ENCODE measurements at places on chromosomes 3 and 15.

DNA sequence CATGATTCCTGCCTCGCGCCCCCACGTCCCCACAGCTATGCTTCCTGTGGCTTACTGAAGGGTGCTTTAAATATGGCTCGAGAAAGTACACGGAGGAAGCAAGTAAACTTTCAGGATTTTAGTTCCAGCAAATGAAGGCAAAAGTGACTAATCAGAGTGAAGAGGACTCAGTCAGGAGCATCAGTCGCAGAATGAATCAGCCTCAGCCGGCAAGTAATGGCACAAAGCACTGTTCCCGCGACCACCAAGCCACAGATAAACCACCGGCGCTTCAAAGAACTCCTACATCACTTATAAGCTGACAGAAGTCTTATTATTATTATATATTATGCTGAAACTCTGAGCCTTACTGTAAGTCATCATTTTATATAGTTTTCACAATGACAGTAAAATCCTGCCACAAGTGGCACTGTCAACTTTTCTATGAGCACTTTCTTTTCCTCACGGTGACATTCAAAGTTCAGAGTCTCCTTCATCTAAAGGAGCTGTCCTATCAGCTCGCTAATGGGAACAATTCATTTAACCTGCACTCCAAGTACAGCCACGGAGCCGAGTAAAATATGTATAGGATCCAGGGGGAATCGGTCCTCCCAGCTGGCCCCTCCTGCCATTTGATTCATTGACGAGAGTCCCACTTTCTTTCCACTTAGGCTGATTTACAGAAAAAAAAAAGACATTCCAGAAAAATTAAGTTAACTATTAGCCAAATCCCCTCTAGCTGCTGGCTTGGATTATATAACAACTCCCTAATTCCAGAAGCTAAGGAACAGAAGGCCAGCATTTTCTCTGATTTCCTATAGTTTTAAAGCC lies 217.0 kb upstream of the ICE2 start:
- no peak for DNase-seq

DNA sequence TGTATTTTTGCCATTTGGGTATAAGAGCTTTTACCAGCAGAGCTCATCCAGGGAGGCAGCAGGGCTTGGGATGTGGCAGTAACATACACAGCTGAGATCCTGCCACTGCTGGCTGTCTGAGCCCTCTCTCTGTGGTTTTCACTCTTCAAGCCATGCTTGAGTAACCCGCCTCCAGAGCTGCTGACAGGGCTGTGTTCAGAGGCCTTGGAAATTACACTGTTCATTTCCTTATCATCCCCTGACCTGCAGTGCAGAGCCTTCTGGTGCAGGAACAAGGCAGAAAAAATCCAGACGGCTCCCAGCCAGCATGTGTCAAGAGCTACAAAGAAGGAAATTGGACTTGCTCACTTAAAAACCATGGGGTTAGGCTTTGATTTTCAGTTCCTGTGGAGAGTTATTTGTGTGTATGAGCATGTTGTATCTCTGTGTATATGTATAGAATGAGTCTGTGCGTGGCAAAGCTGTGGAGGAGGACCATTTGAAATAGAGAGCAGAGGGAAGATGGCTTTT lies 47.0 kb downstream of the ZNF609 start:
- DNase-seq: no peak

DNA sequence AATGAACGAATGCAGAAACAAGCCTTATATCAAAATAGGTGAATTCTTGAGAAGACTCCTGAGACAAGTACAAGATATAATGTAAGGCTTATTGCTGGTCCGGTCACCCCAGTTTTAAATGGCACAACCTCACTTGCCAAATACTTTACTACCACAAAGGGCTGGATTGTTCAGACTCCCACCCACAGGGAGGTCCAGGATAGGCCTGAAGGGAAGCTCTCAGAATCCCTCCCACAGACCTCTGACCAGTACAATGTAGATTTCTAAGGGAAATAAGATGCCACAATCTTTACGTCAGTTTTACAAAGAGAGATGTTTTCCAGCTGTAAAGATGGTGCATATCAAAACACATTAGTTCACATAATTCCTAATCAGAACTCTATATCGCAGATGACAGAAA lies 577.7 kb upstream of the ADAMTS9 start:
- DNase-seq: no peak

GRCh38 chr3:42801784-42802183 lies 2.5 kb downstream of the HIGD1A start:
- no peak for DNase-seq

DNA sequence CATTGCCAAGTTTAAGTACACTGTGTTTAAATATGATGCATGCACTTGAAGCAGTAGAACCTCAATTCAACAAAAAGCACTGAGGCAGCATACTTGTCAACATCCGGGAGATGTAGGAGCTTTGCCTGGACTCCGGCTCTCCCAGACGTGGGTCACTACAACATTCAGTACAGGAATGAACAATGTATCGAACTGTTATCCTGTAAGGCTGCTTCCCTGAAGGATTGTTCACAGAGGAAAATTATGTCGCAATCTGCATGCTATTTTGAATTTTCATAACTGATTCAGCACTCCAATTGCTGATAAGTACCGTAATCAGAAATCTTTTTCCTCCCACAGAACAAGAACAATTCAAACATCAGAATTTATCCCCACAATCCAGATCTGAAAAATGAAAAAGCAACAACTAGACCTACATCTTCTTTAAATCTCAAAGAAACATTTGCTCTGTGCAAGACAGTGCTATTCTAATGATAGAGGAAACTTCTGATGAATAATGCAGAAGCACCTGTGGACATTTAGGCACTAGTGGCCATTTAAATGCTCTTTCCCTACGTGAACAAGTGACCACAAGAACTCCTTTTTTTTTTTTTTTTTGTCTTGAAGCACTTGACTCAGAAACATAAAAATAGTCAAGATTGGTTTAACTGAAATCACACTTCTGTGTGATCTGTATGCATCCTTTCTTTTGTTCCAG lies 113.4 kb downstream of the PLCH1 start:
- no peak for DNase-seq

All from vagina (tissue), 2 donors.